ENCODE measurements at places on chromosomes 2 and 18. TPM values are rescaled to one million over a fixed set of nuclear protein-coding genes. Genes with fewer than 3 reads are reported as not detected.

BIRC6 gene
- total RNA-seq, result 108 TPM

CNDP1 gene
- total RNA-seq, result 0.32 TPM

PPP3R1 gene
- 61.5 TPM for total RNA-seq

SKOR2 gene
- not detected for total RNA-seq

CROCC2 gene
- total RNA-seq, result not detected

NPAS2 gene
- 20.9 TPM for total RNA-seq

TMEM150A gene
- 3.1 TPM for total RNA-seq

C2orf81 gene
- total RNA-seq, result 6.4 TPM

KCNJ3 gene
- total RNA-seq, result not detected

VWC2L gene
- total RNA-seq, result not detected

THUMPD2 gene
- total RNA-seq, result 14.0 TPM

IL1RL1 gene
- 1.0 TPM for total RNA-seq

PRPF40A gene
- total RNA-seq, result 133 TPM

All from activated naive CD4-positive, alpha-beta T cell treated with anti-CD3 and anti-CD28 coated beads, Interleukin-2, amount 50 U/mL, for 72 hours (primary cell).